ENCODE measurements at places on chromosomes 12 and 14.
A peak's percentile ranks its signal among the peaks of the same experiment; 100 is the strongest.

DNA sequence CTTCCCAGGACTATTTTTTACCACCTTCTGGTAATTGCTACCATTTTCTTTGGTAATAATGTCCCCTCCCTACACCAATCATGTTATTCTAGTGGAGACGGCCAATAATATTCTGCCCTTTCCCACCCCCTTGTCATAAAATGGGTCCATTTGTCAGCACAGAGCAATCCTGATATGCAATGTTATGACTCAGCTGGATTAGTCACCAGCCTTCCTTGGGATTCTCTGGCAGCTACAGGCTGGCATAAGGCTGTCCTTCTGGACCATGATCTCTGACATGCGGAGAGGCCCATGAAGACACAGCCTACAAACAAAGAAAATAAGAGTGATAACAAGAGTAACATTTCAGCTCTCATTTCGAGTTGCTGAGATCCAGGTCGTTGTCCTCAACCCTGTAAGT is 222.0 kb upstream of the CPNE8 start:
- DNase-seq, result no peak

GRCh38 chr14:28755198-28755815 is 11.3 kb upstream of the FOXG1 start:
- DNase-seq, result no peak

- no peak for DNase-seq
Observed at GRCh38 chr12:116302166-116303058, 24.9 kb upstream of the MED13L start.

DNA sequence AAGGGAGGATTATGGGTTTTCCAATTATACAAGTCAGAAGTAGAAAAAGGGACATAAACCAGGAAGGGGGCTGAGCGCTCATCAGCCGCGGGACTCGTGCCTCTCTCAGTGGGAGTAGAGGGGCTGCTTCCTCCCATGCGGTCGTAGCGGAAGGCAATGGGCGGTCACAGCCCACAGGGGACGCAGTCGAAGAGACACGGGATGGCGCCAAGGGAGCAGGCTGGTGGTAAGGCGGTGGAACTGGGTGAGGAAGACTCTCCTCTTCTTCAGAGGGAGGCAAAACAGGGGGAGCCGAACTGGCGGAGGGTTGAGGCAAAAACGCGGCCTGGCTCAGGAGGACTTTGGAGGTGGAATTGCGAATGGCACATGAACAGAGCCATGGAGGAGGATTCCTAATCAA is 677.7 kb downstream of the TMEM121 start:
- DNase-seq, result no peak

DNA sequence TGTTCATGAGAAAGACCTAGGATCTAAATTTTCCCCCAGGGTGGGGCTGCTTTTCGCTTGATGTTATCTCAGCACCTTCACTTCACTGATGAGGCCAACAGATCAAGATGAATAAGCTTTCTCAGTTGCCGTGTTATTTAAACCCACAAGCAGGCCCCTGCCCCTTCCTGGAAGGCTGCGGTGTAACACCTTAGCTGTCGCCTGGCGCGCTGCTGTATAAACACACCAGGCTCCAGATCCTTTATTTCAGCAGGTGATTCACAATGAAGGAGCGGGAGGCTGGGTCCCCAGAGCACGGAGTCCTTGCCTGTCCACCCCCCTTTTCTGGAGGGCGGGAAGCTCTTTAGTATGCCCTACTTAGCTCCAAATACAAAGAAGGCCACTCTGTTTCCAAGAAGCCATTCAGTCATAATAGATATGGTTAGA is 515.4 kb downstream of the FUT8 start:
- no peak for DNase-seq

DNA sequence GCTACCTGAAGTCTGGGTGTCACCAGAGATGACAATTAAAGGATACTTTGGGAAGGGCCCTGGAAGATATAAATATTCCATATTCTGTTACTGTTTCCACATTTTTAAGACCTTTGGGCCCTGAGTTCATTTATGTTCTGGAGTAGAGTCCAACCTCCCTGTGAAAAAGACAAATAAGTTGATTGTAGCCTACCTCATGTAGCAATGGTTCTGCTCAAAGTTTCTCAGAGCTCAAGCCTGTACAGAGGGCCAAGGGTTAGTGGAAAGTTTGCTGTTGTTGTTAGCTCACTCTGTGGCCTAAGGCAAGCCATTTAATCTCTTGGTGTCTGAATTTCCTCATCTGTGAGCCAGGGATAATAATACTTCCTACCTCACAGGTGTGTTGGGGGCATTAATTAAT is 284.7 kb upstream of the DDHD1 start:
- no peak for DNase-seq

- peak; percentile 70 for DNase-seq
Observed at GRCh38 chr12:53299101-53299453, 418 bp upstream of the MYG1 start.

DNA sequence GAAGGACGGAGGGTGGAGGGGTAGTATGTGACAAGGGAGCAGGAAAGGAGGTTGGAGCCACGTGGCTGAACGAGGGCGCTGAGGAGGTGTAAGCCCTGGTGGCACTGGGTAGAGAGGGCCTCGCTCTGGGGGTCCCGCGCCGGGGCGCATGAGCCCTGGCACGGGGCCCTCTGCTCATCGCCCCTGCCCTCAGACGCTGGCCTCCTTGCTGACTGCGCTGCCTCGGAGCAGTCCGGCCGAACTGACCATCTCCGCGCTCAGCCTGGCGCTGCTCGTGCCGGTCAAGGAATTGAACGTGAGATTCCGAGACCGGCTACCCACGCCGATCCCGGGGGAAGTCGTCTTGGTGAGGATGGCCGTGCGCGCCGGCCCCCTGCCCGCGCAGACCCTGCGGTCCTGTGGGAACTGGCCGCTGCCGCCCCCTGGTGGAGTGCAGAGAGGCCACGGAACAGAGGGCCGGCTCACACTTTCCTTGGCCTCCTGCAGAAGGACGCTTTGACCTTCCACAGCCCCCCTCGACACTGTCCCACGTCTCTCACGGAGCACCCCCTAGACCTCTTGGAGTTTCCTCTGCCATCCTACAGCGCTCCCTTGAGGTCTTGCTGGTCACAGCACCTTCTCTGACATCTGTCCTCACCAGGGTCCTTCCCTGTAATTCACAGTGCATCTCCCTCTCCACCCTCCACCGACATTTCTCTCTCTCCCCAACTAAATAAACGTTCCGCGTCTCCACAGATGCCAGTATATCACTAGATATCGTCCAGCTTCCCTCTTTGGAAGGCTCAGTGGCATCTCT is 10.5 kb downstream of the ARHGEF25 start:
- DNase-seq, result peak; percentile 47

DNA sequence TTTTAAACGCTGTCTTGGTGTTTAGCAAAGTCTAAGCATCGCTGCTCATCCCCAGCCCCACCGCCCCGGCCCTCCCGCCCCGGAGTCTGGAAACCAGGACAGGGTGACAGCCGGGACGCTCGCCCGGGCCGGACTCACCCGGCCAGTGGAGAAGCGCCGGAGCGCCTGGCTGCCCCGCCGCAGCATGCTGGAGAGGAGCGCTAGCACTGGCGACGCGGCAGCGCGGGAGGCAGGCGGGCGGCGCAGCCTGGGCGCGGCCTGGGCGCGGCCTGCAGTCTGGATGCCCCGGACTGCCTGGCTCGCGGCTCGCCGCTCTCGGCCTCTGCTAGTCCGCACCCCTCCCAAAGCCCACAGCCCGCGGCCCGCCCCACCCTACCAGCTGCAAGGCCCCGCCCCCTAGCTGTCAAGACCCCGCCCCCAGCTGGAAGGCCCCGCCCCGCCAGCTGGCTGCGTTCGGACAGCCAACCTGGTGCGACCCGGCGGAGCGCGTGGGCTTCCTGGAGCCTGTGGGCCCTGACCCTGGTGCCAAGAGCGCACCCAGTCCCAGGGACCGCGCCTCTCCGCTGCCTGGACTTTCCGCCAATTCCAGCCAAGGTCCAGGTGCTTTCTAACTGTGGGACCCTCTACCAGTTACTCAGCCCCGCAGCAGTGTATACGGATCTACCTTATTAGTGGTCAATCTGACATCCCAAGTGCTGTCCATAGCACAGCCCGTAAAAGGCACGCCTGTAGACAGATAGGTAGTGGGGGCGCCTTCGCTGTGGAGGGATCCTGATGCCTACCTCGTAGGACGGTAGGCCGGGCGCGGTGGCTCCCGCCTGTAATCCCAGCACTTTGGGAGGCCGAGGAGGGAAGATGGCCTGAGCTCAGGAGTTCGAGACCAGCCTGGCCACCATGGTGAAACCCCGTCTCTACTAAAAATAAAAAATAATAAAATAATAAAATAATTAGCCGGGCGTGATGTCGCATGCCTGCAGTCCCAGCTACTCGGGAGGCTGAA is at the start of gene ALDH1L2:
Gene ALDH1L2 (minus strand): TSS at position 208 of the 1,000 bp plus-strand sequence. CDS start 22 bp downstream, at position 186.
- peak; percentile 28 for DNase-seq

DNA sequence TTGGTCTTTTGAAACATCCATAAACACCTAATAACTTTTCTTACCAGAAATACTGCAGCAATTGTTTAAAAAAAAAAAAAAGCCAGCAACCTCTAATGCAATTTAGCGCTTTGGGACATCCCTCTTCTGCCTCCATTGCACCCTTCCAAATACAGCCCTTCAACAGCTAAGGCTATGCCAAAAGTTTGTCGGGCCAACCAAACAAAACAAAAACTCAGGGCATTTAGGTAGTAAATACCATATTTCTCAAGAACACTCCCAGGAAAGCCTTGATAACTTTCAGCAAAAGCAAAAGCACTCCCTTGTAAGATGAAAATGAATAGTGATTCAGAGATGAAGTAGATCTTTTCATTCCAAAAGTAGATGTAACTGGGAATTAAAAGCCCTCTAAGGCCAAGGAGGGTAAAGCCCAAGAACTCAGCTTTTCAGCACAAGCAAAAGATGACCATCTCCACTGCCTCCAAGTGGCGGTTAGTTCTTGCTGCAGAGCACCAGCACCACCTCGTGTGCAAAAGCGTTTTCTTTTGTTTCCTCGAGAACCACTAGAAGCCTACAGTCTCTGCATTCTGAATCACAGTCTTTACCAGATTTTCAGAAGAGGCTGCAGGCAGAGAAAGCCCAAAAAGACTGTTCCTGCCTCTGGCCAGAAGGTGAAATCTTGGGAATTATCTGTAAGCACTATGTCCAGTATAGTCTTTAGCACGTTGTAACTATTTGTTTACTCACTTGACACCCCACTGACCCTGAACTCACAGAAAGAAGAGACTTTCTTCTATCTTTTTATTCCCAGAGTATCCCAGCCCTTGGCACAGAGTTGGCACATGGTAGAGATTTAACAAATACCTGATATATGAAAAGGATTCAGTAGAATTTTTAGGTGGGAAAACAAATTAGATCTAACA is 53.1 kb downstream of the SIX6 start:
- no peak for DNase-seq

DNA sequence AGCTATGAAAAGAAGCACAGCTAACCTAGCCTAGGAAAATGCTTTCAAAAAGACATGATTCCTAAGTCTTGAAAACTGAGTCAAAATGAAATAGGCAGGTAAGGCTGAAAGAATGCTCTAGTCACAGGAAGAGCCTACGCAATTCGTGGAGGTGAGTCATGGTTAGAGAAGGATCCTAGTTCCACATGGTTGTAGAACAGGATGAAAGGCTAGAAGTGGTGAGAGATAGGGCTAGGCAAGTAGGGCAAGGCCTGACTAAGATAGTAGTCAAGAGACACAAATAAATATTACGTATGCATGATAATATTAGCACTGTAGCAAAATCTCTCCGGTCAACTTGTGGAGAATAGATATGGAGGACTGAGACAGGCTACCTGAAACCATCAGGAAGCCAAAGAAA is 47.2 kb downstream of the PLCZ1 start:
- DNase-seq, result no peak

- no peak for DNase-seq
Observed at GRCh38 chr12:125081427-125081826, 16.2 kb downstream of the AACS start.

GRCh38 chr12:46387670-46388069 is 15.1 kb upstream of the SLC38A2 start:
- no peak for DNase-seq

- DNase-seq, result no peak
Observed at GRCh38 chr12:103833891-103834290, 7.1 kb downstream of the NT5DC3 start.

GRCh38 chr12:96091833-96092232 is 56.4 kb upstream of the LTA4H start:
- no peak for DNase-seq

DNA sequence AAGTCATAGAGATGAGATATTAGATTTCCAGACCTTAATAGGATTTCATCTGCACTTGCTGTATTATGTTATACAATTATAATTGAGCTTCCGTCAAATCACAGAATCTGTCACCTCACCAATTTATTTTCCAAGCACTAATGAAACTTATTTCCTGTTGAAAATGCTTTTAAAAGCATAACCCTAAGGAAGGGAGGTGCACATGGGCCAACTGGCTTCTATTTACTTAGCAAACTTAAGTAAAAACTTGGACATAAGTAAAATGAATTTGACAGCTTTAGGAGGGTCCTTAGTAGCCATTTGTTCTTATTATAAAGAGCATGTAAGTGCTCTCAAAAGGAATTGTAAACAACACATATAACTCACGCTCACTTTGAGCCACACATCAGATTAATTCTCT is 462.2 kb upstream of the TMPO start:
- no peak for DNase-seq

DNA sequence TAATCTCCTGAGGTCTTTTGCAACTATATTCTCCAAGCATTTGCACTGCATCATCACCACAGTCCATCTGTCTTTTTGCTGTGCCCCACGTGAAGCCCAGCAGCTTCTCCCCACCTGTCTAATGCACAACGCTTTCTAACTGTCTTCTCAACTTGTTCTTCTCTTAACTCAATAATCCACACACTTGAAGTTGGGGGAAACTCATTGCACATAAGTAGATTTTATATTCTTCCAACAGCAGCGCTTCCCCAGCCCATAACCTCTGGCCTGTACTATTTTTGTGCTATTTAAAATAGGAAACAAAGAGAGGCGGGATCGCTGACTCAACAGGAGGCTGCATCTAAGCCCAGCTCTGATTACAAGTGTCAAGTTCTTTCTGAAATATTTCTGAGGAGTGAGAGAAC is 226.7 kb downstream of the GXYLT1 start:
- DNase-seq, result no peak

DNA sequence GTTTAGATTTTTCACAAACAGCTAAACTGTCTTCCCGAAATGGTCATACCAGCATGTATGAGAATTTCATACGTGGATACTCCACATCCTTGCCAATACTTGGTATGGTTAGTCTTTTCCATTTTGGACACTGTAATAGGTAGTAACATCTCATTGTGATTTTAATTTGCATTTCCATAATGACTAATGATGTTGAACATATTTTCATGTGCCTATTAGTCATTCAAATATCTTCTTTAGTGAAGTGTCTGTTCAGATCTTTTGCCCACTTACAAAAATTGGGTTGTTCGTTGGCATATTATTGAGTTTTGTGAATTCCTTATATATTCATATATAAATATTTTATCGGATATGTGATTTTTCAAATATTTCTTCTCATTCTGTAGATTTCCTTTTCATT is 78.0 kb upstream of the GNG2 start:
- no peak for DNase-seq

Measured in hematopoietic multipotent progenitor cell treated with erythropoietin and hydrocortisone succinate and interleukin-3 and kit ligand, for 17 days (in vitro differentiated cells).